ENCODE measurements at places on chromosomes 2 and 18.
A peak's percentile ranks its signal among the peaks of the same experiment; 100 is the strongest.

DNA sequence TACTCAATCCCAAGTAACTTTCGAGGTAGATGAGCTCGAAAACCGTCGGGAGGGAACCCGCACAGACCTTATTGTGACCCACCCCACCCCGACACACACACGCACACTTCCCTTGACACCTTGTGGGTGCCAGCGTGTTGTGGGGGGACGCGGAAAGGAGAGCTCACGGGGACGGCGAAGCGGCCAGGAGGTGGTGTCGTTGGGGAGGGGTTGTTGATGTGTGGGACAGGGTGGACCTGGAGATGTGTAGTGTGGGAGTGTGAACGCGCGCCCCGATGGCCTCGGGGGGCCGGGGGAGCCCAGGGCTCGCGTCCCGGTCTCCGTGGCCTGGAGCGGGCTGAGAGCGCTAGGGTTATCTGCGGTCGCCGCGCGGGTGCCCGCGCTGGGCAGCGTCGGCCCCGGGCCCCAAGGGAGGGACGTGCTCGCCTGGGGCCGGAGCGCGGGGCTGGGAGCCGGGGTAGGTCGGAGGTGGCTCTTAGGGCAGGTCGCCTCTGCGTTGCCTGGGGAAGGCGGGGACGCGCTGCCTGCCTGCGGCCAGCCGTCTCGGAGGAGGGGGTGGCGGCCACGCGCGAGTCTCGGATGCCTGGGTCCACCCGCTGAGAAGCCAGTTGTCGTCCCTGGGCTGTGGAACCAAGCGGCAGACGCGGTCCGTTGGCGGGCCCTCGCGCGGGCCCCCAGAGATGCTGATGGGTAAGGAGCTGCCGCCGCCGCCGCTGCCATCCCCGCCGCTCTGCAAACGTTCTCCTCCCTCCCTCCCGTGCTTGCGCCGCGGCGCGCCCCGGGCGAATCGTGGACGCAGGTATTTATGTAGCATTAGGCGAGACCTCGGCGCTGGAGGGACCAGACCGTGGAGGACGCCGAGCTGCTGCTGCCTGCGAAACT is 1.6 kb downstream of the KLHL29 start:
- DNase-seq: no peak

- no peak for DNase-seq
Measured at GRCh38 chr2:3290655-3291054, 87.0 kb downstream of the EIPR1 start.

GRCh38 chr2:145919477-145919876 is 1399.6 kb upstream of the ZEB2 start:
- DNase-seq: no peak

DNA sequence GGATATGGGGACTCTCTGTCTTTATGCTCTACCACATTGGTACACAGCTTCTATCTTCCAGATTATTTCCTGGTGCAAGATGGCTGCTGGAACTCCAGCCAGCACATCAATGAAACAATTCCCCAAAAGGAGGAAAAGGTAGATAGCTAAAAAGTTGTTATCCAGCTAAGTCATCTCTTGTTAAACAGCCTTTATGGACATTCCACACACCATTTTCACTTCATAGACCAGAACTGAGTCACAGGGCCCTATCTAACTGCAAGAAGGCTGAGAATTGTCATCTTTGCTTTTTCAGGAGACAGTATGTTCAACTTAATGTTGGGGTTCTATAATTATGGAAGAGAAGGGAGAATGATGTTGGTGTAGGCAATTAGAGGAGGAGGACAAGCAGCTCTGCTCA is 133.3 kb upstream of the NOSTRIN start:
- no peak for DNase-seq

DNA sequence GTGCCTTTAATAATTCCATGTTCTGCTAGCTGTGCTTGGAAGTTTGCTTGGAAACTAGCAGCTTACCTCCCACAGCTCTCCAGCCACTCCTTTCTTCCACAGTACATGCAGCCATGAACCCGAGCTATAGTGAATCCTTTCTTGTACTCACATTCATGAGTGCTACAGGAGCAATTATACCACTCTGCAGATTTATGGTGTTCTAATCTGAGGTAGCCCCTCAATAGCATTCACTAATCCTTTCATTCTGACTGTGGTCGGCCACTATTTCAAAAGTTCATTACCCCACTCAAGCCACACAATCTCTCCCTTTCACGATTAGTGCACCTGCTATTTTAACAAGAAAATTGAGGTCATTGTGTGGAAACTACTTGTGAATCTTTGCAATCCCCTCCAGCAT is 53.2 kb downstream of the CSRNP3 start:
- DNase-seq: no peak

GRCh38 chr2:143728498-143728897 is 599.3 kb downstream of the ARHGAP15 start:
- no peak for DNase-seq

GRCh38 chr2:3463186-3463835 is 56.0 kb downstream of the ADI1 start:
- no peak for DNase-seq

- DNase-seq: no peak
Measured at GRCh38 chr2:178066890-178067669, 5.5 kb downstream of the PDE11A start.

- no peak for DNase-seq
Measured at GRCh38 chr2:118657466-118657865, 190.0 kb downstream of the EN1 start.

DNA sequence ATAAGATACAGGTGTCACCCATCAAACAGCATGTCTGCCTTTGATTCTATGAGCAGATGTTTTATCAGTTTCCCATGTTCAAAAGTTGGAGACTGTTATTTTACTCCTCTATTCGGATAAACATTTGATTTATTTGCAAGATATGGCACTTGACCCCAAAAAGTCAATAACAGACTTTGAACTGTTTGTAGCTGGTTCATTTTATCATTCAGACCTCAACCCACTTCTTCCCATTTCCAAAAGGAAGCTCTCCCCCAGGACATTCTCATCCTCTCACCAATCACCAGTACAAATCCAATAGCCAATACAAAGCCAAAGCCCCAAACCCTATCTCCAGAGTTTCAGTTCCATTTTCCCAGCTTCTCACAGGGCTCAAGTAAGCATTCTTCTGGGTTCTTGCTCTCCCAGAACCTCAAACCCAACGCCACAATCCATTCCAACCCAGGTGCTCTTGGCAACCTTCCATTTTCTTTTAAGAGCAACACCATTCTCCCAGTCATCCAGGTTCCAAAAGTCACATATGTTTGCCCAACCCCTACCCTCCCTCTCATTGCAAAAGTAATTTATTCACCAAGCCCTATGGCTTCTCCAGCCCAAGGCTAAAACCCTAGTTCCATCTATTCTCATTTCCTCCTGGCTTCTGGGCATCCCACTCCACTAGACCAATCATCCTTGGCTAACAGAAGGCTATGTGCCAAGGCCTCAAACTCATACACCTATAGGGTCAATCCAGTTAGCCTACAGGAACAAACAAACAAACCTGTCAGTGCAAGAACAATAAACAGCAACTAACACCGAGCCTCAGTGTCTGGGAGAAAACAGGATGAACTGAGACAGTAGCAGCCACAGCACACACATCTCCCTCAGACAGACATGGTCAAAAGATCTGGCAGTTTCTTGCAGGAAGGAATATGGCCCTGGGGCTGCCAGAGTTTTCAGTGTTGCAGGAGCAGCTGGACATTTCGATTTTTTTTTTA is 9.2 kb downstream of the ACVR1 start:
- DNase-seq: no peak

DNA sequence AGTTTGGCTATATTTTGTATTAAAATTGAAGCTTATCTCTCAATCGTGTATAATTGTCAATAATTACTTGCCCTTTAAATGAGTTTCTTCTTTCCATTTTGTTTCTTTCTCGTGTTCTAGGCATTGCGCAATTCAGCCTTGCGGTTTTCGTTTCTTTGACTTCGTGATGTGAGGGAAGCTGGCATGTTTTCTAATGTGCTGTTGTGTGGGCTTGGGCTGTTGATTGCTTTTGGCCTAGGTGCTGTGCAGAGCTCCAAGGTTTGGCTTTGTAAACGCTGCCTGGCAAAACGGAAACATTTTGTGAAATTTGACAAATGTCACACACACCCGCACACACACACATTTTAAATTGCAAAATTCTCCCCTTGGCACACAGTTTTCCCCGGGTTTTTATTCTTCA is 242.6 kb upstream of the TCF4 start:
- DNase-seq: peak; percentile 26

- DNase-seq: no peak
Measured at GRCh38 chr2:156891609-156892008, 365.9 kb upstream of the GALNT5 start.

GRCh38 chr2:212408524-212408923 is 130.1 kb downstream of the ERBB4 start:
- no peak for DNase-seq

DNA sequence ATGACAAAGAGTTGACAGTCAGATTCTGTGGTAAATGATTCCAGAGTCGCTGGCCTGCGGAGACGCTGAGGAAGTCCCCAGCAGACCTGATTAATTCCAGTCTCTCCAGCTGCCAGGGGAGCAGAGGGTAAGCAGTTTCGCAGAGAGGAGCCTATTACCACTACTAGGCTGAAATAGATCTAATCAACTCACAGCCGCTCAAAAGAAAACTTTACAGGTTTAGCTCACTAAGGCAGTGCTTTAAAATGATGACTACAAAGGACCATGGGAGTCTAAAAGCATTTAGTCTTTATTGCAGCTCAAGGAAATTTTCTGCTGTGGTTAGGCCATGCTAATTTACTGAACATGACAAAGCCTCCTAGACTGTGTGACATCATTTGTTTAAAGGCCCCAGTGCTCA is 445.6 kb upstream of the POU3F3 start:
- no peak for DNase-seq

DNA sequence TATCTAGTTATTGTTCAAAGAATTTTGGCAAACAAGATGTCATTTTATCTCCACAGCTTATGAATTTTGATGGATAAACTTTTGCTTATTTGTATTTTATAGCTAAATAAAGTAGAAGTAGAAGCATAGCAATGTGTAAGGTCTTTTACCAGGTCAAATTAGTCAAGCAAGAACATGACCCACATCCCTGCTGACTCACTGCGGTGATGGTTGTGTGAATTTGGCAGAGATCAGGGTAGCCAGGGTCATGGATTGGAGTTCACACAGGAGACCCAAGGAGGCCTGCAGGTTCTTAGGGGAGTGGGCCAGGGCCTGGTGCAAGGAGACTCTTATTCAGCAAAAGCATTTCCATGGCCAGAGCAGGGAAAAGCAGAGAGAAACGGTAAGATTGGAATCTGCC is 18.7 kb downstream of the SP140 start:
- no peak for DNase-seq

DNA sequence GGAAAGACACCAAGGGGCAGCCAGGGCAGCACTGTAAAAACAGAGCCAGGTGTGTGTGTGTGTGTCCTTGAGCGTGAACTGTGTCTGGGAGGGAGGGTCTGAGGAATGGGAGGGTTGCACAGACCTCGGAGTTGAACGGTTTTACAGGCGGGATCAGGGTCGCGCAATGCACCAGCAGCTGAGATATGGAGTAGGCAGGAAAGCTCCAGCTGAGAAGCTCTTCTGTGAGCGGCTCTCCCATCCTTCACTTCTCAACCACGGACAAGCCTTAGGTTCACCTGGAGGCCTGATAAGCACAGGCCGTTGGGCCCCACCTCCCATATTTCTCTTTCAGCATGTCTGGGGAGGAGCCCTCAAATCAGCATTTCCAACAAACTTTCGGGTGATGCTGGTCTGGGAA is 12.1 kb downstream of the SERTAD2 start:
- no peak for DNase-seq

Data from inflammatory macrophage treated with lipopolysaccharide for 4 hours (primary cell).